ENCODE measurements at places on chromosomes 6 and 20. TPM values are rescaled to one million over a fixed set of nuclear protein-coding genes. Genes with fewer than 3 reads are reported as not detected.
A peak's percentile ranks its signal among the peaks of the same experiment; 100 is the strongest.

KCNQ5 gene
- total RNA-seq, result not detected

DNA sequence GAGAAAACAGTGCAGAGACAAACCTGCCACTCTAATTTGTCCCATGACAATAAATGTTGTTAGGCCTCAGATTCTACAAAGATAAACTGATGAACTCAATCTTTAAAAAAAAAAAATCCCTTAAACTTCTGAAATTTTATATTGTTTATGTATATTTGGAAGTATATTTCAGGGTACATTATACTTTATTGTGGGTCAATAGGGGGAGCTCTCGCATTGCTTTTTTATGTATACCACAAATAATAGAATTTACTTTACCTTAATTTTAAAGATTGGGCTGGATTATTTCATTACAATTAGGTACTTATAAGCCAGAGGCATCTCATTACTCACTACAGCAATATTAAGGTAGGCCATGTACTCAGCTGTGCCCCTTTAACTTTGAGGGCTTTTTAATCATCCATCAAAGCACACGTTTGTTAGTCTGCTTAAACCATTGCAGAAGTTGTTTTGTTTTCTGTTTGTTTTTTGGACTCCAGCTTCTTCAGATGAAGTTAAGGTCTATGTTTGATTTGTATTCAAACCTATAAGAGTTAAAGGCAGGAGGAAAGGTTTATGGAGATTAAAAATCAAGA, 56.3 kb upstream of the EYA4 start:
- no peaks in the 10 kb centered on the region for H3K36me3 ChIP-seq
- no peak overlapping the region for H3K4me3 ChIP-seq
- H3K27me3 ChIP-seq, result no peaks in the 10 kb centered on the region

DNA sequence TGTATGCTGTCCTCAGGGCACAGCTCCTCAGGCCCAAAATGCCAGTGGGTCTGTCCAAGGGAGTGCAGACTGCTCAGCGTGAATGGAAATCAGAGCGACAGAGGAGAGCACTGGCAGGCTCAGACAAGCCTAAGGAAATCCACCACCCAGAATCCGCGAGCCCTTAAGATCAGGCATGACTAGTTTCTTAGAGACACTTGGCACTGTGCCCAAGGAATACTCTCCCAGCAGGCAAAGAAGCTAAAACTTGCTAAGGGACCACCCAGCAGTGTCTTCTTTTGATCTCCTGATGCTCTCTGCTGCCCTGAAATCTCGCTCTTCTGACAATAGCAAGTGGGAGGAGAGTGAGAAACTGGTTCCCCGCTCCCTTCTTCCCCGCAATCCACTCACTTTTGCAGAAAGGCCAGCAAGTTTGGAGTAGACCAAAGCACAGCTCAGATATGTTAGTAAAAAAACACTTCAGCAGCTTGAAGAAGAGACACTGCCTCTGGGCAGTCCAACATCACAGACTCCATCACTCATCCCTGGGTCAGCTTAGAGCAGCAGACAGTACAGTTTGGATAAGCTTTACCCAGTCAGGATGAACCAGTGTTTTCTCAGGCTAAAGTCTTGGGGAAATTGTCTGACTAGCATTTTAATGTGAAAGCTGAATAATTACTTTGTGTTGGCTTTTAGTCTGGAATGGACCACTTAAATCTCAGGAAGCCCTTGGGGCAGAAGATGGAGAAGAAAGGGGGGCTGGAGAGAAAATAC, 32.4 kb downstream of the TRAF3IP2 start:
- no peaks in the 10 kb centered on the region for H3K27me3 ChIP-seq
- peak overlapping the region; percentile 73 for H3K27ac ChIP-seq
- DNase-seq, result peak; percentile 62
- no peaks in the 10 kb centered on the region for H3K36me3 ChIP-seq

SRSF12 gene
- not detected for total RNA-seq

STMN3 gene
- total RNA-seq, result 30.5 TPM

DNA sequence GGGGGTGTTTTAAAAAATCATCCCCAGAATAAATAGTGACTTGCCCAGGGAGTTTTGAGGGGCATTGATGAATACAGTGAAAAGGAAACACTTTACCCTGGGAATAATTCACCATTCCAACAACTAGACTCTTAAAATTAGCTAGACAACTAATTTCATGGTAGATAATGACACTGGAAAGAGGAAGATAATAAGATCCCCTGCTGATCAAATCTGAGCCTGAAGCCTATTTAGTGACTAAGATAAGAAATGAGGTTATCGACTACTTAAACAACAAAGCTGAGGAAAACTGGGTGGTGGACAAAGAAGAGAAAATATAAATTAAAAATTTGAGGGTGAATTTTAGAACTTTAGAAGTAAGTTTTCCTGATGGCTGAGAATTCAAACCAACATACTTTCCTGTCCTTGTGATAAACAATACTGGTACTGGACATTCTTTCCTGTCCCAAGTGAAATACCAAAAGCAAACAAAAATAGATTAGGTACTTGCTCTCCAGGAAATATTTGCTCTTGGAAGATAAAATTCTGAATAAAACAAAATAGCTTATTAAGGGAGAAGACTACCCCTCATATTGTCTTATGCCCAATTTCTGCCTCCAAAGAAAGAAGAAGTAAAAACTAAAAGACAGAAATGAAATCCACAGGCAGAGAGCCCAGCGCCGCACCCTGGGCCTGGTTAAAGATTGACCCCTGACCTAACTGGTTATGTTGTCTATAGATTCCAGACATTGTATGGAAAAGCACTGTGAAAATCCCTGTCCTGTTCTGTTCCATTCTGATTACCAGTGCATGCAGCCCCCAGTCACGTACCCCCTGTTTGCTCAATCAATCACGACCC, 64.0 kb upstream of the ADGRF4 start:
- no peak overlapping the region for H3K4me3 ChIP-seq
- no peak for DNase-seq
- H3K4me1 ChIP-seq, result no peaks in the 10 kb centered on the region
- no peak overlapping the region for H3K27ac ChIP-seq
- H3K36me3 ChIP-seq, result no peaks in the 10 kb centered on the region
- no peaks in the 10 kb centered on the region for H3K27me3 ChIP-seq

GRCh38 chr6:130382872-130383490, 17.2 kb downstream of the TMEM200A start:
- DNase-seq, result no peak
- H3K4me3 ChIP-seq, result no peak overlapping the region
- no peaks in the 10 kb centered on the region for H3K27me3 ChIP-seq
- no peaks in the 10 kb centered on the region for H3K4me1 ChIP-seq

ALDH5A1 gene
- 8.5 TPM for total RNA-seq

FAM135A gene
- total RNA-seq, result 25.1 TPM

CD2AP gene
- 63.9 TPM for total RNA-seq

DNA sequence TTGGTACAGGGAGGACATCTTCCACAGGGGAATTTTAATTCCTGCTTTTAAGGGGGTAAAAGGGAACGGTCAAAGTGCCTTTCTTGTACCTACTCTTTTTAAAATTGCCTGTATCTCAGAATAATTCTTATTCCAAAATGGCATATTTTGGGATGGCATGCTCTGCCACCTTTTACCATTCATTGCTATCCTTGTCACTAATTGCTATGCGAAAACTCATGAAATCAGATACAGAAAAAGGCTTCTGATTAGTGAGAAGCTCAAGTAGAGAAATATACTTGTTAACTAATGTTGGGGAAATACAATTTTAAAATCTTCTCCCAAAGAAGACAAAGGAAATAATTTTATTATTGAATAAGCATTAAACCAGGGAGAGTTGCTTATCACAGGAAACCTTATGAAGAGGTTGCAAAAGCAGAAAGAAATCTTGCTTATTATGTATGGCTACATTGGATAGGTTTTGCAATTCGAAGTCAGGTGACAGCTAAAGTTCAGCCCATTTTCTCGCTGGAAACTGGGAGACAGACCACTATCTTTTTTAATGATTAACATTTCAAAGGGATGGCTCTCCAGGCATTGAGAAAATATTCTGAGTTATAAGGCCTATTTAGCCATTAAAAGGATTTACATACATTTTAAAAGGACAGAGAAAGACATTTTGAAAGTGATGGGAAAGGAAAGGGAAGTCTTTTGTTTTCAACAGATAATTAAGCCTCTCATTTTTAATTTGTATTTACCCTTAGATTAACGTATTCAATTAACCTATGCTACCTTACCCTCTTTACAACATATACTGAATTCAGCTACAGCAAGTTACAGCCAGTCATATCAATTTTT, 110.3 kb upstream of the PRSS16 start:
- DNase-seq, result no peak
- H3K4me1 ChIP-seq, result no peaks in the 10 kb centered on the region
- H3K27ac ChIP-seq, result no peak overlapping the region
- no peaks in the 10 kb centered on the region for H3K36me3 ChIP-seq
- no peaks in the 10 kb centered on the region for H3K27me3 ChIP-seq

TNNC2 gene
- not detected for total RNA-seq

CEBPB gene
- 15.6 TPM for total RNA-seq

MTFR2 gene
- total RNA-seq, result not detected

PPP1R14C gene
- 2.9 TPM for total RNA-seq

SOX18 gene
- 116 TPM for total RNA-seq

- DNase-seq, result no peak
- no peaks in the 10 kb centered on the region for H3K36me3 ChIP-seq
- no peak overlapping the region for H3K27ac ChIP-seq
- H3K27me3 ChIP-seq, result no peaks in the 10 kb centered on the region
- no peak overlapping the region for H3K4me3 ChIP-seq
- H3K4me1 ChIP-seq, result no peaks in the 10 kb centered on the region
Measured at GRCh38 chr6:168412456-168412855, 28.5 kb upstream of the SMOC2 start.

- H3K27me3 ChIP-seq, result no peaks in the 10 kb centered on the region
- H3K36me3 ChIP-seq, result no peaks in the 10 kb centered on the region
- peaks cover 4% of the 10 kb centered on the region for H3K4me1 ChIP-seq
- H3K27ac ChIP-seq, result no peak overlapping the region
- DNase-seq, result no peak
Measured at GRCh38 chr20:35730583-35731468, 11.2 kb downstream of the RBM39 start.

- no peaks in the 10 kb centered on the region for H3K4me1 ChIP-seq
- no peak overlapping the region for H3K27ac ChIP-seq
- H3K27me3 ChIP-seq, result no peaks in the 10 kb centered on the region
- no peak overlapping the region for H3K4me3 ChIP-seq
- H3K36me3 ChIP-seq, result no peaks in the 10 kb centered on the region
Measured at GRCh38 chr20:23541330-23541729, 27.0 kb downstream of the CST9L start.

LZTS3 gene
- 5.3 TPM for total RNA-seq

ARMH2 gene
- total RNA-seq, result not detected

RIMS4 gene
- 5.3 TPM for total RNA-seq

EPPIN gene
- not detected for total RNA-seq

ABHD16B gene
- not detected for total RNA-seq

DNA sequence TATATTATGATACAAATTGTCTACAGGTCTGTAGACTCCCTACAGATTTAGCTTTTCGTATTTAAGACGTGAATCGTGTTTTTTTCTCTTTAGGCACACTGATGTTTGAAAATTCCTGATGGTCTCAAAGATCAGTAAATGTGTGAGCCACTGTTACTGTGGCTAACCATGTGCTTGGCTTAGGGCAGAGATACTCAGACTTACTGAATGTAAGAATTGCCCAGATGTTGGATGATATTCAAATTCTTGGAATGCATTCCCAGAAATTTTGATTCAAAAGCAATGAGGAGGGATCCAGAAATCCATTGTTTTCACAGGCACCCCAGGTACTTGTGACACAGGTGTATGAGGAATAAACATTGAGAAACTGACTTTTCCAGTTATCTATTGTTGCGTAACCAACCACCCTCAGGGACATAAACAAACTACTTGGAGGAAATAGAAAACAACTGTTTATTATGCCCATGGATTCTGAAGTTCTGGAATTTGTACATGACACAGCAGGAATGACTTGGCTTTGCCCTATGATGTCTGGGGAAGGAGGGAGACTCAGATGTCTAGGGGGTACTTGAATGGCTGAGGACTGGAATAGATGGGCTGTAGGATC, 339.6 kb upstream of the CITED2 start:
- H3K27ac ChIP-seq, result no peak overlapping the region
- DNase-seq, result no peak
- H3K36me3 ChIP-seq, result no peaks in the 10 kb centered on the region
- H3K4me1 ChIP-seq, result no peaks in the 10 kb centered on the region

FAM162B gene
- 21.3 TPM for total RNA-seq

UNC5CL gene
- not detected for total RNA-seq

DNA sequence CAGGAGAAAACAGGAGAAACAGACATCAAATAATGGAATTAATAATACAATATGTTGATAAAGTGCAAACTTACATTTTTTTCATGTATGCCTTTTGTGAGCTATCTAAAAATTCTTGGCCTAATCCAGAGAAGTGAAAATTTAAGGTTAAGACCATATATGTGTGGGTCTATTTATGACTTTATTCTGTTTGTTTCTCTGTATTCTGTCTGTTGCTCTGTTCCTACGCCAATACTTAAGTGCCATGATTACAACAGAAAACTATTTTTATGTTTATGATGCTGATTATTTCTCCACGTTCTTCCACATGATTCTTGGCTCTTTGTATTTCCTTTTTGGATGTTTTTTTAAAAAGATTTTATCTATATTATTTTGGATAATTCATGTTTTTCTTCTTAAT, 109.6 kb upstream of the MAP3K4 start:
- no peaks in the 10 kb centered on the region for H3K27me3 ChIP-seq
- H3K4me1 ChIP-seq, result no peaks in the 10 kb centered on the region
- no peaks in the 10 kb centered on the region for H3K36me3 ChIP-seq
- H3K4me3 ChIP-seq, result no peak overlapping the region
